ENCODE measurements at places on chromosomes 5 and 9. TPM values are rescaled to one million over a fixed set of nuclear protein-coding genes. Genes with fewer than 3 reads are reported as not detected.

DNA sequence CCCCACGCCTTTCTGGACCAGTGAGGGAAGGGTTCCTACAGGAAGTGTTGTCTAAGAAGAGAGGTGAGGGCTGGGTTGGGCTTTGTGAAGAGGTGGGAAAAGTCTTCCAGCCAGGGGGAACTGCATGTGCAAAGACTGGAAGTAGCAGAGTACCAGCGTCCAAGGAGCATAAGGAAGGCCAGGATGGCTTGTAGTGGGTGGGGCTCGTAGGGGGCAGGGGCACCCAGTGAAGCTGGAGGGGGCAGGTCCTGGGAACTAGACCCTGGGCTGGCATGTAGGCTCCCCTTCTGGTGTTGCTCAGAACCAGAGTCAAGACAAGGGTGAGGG is 20.4 kb downstream of the PRRX2 start:
- DNase-seq = no peak

DNA sequence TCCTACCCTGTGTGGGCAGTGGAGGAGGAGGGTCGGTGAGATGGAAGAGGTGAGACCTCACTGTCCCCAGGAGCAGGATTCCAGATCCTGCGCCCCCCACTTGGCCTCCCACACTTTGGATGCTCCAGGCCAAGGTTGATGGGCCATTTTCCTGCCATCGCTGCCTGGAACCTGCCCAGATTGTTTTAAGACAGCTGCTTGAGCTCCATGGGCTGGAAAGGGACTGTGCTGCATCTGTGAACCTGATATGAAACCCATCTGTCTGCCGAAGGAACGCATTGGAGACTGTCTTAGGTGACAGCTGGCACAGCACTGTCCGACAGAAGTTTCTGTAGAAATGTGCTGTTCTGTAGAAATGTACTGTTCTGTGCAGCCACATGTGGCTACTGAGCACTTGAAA is 72.7 kb upstream of the SLC25A48 start:
- DNase-seq = no peak

The TMEM167A gene
- 48.4 TPM for total RNA-seq

- no peak for DNase-seq
Observed at GRCh38 chr5:123671042-123671441, 159.1 kb downstream of the CSNK1G3 start.

- no peak for DNase-seq
Observed at GRCh38 chr9:107734256-107735013, 244.9 kb upstream of the KLF4 start.

GRCh38 chr9:6302417-6302816 is 25.8 kb upstream of the TPD52L3 start:
- no peak for DNase-seq

DNA sequence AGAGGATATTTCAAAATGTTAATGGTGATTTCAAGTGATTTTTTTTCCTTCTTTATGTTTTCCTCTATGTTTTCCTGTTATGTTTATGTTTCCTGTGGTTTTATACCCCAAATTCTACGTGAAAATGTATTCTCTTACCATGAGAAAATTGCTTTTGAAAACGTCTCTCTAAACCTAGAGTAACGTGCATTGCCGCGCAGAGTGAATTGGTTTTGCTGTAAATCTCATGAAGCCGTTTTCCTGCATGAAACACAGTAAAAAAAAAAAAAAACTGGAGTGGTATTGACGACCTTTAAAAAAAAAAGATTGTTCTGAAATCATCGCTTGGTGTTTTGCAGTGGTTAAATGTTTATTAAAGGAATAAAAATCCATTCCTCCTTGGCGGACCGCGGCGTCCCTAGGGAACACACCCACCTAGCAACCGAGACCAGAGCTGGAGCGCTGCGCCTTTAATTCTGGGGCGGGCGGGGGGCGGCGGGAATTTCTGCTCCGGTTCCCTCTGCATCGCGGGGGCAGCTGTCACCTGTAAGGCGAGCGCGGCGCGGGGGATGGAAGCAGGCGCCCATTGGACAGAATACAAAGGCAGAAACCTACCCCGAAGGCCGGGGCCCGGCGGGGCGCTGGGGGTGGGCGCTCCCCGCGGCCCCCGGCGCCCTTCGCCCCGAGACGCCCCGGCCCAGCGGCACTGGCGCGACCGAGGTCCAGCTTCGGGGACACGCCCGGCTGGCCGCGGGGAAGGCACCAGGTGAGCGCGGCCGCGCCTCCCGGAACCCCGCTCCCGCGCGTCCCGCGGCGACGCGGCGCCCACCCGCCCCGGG is at the start of gene SOWAHA:
Gene SOWAHA (plus strand): TSS at position 522 of the 818 bp plus-strand sequence. CDS start 320 bp downstream, outside the sequence.
- no peak for DNase-seq

DNA sequence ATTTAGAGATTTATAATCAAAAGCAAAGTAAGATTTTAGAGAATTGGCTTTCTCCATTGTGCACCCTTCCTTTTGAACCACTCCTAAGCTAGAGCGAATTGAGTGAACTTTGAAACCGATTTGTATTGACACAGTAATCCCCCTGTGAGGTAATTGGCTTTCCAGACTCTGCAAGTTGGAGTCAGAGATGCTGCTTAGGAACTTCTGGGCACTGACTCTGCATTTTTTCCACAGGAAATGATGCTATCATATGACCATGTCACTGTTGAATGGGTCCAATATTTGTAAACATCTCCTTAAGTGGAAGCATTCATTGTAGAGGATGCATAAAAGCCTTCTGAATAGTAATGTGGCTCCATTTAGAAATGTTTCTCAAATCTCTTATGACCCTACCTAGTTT is 394.4 kb upstream of the ZNF608 start:
- no peak for DNase-seq

DNA sequence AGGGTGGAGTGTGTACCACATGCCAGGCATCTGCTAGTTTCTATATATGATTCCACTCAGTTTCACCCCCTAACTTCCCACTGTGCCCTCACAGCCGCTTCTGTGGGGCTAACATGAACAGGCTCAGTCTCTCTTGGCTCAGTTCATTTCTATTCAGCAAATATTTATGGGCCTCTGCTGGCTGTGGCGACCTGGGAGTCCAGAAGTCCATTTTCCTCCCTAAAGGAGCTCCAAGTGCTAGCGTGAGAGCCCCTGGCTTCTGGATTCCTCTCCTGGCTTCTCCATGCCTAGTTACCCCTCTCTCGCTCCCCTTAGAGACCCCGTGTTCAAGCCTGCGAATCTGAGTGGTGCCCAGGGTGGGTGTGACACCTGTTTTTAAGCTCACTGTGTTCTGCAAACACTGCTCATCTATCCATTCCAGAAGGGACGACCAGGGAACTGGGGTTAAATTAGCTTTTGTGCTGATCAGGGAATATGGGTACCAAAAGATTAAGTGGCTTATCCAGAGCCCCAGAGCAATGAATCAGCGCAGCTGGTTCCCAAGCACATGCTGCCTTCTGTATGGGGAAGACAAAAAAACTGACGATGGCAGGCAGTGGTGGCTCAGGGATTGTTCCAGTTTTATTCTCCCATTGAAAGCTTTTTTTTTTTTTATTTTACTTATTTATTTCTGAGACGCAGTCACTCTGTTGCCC is 57.6 kb downstream of the HMCN2 start:
- DNase-seq = peak; percentile 81
